Hematopoietic multipotent progenitor cell (in vitro differentiated cells): ENCODE measurements at places on chromosomes 5 and 9.

DNA sequence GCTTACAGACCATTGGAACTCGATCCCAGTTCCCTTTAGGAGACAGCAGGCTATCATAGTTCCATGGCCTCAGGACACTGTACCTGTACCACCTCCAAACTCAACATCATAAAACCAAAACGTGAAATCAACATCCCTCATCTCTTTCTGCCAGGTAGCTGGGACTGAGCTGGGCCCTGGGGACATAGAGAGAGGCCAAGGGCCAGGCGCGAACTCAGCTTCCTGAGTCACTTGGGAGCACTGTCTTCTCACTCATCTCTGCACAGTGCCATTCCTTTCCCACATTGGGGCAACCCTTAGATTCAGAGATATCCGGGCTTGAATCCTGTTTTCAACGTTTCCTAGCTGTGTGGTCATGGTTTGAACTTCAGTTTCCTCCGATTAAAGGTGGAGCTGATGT is 12.2 kb downstream of the DAB2IP start:
- no peak for DNase-seq

DNA sequence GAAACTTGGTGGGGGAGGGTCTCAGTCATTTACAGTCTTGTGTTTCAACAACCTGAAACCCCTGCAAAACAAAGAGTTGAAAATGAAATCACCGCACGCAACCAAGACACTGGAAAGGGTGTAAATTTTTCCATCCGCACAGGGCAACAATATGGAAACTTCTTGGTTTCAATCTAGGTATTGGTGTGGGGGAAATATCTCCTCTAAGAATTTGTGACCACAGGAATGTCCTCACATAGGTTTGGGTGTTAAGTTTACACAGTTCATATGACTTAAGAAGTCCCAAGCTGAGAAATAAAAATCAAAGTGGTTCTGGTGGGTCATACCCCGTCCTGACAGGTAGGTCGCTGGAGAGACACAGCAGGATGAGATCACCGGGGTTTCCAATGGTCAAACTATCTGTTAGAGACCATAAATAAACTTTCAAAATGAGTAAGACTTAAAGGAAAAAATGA is 51.9 kb upstream of the PIP5K1B start:
- DNase-seq, result no peak

- DNase-seq, result no peak
Measured at GRCh38 chr5:74888117-74888516, 21.9 kb upstream of the FAM169A start.

DNA sequence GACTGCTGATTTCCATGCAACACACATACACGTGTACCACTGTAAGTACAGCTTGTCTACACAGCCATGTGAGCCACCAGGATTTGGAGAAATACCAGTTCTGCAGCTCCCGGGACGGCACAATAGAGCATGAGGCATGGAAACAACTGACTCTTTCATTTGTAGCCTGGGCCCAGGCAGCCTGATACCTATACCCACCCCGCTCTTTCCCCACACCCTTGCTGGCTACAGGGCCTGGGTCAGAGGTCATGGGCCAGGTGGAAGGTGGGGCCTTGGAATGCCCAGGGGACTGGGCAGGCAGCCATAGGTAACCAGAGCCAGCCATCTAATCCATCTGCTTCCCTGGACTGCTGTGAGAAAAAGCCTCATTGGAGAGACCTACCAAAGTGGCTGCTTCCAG is 39.0 kb upstream of the ZSWIM6 start:
- DNase-seq, result no peak

- no peak for DNase-seq
Measured at GRCh38 chr5:157172403-157172802, 6.3 kb upstream of the GARIN3 start.

DNA sequence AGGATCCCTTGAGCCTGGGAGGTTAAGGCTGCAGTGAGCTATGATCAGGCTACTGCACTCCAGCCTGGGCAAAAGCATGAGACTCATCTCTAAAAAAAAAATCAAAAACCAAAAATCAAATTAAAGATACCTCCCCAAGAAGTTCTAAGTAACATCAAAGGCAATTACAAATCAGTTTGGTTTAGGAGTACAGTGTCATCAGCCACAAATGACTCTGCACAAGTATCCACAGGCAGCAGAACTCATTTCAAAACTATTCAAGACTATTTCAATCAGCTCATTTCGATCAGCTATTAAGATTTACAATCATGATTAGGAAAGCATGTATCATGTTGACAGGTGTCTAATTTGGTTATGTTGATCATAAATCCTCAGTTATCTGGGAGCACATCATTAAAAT is 19.1 kb downstream of the TRMO start:
- DNase-seq, result no peak

GRCh38 chr9:137000177-137000930 is 4.0 kb upstream of the CLIC3 start:
- DNase-seq, result peak; percentile 41

DNA sequence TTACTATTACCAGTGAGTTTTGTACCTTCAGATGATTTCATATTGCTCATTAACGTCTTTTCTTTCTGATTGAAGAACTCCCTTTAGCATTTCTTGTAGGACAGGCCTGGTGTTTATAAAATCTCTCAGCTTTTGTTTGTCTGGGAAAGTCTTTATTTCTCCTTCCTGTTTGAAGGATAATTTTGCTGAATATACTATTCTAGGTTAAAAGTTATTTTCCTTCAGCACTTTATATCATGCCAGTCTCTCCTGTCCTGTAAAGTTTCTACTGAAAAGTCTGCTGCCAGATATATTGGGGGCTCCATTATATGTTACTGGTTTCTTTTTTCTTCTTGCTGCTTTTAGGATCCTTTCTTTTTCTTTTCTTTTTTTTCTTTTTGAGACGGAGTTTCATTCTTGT is 13.3 kb downstream of the CDK7 start:
- DNase-seq, result no peak

GRCh38 chr5:133427121-133427777 is 185.1 kb downstream of the FSTL4 start:
- DNase-seq, result no peak

DNA sequence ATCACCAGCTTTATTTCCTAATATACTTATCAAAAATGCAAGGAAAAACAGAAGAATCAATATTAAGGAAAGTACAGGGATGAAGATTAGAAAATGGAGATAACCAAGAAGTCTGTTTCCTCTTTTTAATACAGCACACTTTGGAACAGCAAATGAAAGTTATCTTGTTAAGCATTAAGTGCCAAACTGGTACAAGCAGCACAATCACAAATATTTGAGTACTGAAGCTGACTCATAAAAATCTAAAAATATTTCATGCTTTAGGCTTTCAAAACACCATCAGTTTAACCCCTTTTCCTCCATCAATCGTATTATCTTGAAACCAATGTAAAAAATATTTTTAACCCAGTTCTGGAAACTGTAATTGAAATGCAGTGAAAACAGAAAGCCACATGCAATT is 2.7 kb downstream of the FBXW11 start:
- no peak for DNase-seq

- DNase-seq, result no peak
Measured at GRCh38 chr9:974996-975739, 1.3 kb upstream of the DMRT3 start.

DNA sequence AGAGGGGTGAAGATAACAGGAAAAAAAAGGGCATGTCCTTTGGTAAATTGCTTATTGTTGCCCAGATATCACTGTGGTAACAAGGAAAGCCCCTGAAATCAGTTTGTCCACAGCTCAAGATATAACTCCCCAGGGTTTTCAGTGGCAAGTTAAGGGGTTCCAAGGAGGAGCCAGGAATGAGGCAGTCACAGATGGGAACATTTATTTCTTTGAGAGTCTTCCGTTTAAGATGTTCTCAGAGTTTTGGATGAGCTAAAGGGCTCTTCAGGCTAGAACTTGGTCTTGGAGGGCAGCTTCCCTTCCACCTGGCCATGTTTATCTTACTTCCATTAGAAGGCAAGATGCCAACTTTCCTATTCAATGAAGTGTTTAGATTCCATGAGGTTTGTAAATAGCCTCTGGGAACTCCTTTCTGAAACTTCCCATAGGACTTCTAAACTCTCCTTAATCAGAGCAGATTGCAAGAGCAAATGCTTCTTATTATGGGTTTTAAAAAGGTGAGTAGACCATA is 277.6 kb upstream of the TNC start:
- DNase-seq, result no peak

DNA sequence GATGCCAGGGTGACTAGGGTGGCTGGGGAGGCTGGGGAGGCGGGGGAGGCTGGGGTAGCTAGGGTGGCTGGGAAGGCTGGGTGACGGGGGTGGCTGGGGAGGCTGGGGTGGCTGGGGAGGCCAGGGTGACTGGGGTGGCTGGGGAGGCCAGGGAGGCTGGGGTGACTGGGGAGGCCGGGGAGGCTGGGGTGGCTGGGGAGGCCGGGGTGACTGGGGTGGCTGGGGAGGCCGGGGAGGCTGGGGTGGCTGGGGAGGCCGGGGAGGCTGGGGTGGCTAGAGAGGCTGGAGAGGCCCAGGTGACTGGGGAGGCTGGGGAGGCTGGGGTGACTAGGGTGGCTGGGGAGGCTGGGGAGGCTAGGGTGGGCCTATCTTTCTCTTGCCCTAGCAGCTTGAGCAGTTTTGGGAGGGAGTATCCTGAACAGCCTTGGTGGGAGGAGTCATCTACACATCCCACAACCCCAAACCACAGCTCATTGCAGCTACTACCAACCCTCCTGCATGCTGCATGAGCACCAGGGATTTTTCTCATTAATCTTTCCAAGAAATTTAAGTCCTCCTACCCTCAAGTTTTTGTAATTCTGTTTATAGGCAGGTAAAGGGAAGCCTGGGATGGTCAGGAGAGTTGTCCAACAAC is 203.2 kb upstream of the IRX1 start:
- no peak for DNase-seq

GRCh38 chr5:143217804-143218160 is 185.7 kb downstream of the NR3C1 start:
- DNase-seq, result no peak

DNA sequence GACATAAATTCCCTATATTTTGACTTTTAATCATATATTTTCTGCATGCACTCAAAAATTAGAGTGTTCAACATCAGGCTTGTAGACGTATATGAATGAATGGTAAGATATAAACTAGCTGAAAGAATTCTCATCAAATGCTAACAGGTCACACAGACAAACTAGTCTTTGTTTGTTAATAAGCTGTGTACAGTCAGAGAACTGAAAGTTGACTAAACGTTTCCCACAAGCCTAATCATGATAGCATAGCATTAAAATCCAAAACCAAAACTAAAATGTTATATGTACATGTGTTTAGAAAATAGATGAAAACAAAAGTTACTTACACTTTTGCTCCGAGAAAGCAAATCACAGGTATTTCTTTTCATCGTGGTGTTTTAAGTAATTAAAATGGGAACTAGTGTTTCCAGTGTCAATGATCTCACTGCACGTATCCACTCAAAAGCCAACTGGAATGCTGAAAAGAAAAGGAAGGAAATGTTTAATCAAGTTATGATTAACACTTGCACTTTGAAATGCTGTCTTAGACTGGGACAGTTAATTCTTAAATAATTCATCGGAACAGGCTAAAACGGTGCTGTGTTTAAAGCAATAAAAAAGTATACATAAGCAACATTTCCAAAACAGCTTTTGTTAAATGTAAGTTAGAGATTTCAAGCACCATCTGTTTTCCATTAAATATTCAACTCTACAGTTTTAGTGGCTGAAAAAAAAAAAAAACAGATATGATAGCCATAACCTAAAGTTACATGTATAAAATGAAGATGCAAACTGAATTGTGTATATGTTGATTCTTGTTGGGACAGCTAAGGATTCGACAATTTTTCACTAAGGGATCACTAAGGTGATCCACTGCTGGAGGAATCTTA is 291.9 kb upstream of the PDE4D start:
- no peak for DNase-seq

DNA sequence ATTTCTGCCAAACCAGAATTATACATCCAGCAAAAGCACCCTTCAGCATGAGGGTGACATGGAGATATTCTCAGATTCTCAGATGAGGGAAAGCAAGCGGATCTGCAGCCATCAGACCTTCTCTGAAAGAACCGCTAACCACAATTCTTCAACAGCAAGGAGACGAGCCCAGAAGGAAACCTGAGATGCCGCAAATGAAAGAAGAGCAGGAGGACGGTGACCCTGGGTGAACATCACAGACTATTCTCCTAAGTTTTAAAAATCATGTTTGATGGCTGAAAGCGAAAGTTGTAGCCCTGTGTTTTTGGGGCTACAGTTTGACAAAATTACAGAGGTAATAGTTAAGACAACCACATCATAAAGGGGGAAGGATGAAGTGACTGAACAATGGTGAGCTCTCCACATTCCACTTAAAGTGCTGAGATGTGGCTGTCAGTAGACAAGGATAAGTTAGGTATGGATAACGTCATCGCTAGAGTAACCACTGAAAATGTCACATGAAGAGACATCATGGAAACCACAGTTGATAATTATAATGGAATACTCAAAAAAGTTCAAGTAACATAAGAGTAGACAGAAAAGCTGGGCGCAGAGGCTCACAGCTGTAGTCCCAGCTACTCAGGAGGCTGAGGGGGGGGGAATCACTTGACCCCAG is 31.5 kb upstream of the NSMF start:
- no peak for DNase-seq
